Transverse colon (tissue), 4 donors: ENCODE measurements at places on chromosomes 4 and X.

GRCh38 chr4:22850055-22850454 is 157.3 kb downstream of the GBA3 start:
- DNase-seq, result no peak
- H3K27me3 ChIP-seq, result no peaks in the 10 kb centered on the region
- H3K4me1 ChIP-seq, result no peaks in the 10 kb centered on the region
- no peak overlapping the region for H3K27ac ChIP-seq
- H3K36me3 ChIP-seq, result no peaks in the 10 kb centered on the region

- no peaks in the 10 kb centered on the region for H3K4me1 ChIP-seq
- no peak overlapping the region for H3K4me3 ChIP-seq
- H3K36me3 ChIP-seq, result no peaks in the 10 kb centered on the region
- no peak overlapping the region for H3K27ac ChIP-seq
- no peaks in the 10 kb centered on the region for H3K27me3 ChIP-seq
Observed at GRCh38 chr4:114423582-114423981, 175.0 kb upstream of the UGT8 start.

GRCh38 chr4:179128299-179128698 is 1686.1 kb upstream of the AGA start:
- H3K4me1 ChIP-seq, result no peaks in the 10 kb centered on the region
- no peak overlapping the region for H3K27ac ChIP-seq
- H3K36me3 ChIP-seq, result no peaks in the 10 kb centered on the region
- H3K4me3 ChIP-seq, result no peak overlapping the region
- DNase-seq, result no peak

GRCh38 chr4:36325499-36325898 is 44.1 kb downstream of the DTHD1 start:
- DNase-seq, result no peak
- H3K4me3 ChIP-seq, result no peak overlapping the region
- H3K27me3 ChIP-seq, result no peaks in the 10 kb centered on the region
- no peaks in the 10 kb centered on the region for H3K4me1 ChIP-seq

DNA sequence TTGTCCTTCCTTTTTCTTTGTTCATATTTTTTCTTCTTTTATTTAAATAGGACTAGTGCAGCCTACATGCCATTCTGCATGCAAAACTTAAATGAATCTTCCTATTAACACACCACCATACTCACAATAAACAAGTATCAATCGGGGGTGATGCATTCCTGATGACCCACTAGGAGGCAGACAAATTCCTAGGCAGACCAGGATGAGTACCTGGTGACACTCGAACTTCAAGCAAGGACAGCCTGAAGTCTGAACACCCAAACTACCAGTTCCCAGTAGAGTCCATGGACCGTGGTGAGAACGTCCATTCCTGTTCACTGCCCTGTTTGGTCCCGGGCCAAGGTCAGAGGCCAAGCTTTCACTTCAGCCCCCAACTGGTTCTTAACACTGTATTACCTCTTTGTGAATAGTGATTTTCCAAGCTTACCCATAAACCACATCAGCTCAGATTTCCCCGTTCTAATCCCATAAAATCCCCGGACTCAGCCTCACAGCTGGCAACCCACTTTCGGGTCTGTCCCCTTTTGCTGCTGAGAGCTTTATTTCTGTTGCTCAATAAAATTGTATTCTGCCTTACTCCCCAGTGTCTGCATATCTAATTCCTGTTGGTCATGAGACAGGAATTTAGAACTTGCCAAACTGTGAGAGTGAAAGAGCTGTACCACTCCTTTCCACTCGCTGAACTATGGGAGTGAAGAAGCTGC is 1286.6 kb downstream of the FSTL5 start:
- DNase-seq, result no peak
- H3K4me3 ChIP-seq, result no peak overlapping the region
- no peak overlapping the region for H3K27ac ChIP-seq
- no peaks in the 10 kb centered on the region for H3K4me1 ChIP-seq

DNA sequence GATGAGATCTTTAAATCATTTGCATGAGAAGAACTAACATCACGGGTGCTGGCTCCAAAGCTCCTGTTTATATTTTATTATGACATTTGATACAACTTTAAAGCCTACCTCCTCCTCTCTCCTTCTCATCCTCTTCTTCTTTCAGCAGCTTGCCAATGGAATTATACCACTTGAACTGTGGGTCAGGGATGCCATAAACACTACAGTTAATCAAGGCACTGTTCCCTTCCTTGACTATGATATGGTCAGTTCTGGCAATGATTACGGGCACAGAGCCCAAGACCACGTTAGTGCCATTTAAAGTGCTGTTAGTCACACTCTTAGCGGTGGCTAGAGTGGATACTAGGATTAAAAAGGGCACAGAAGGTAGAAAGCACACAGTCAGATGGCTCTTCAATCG is 20.7 kb downstream of the MFAP3L start:
- no peak for DNase-seq
- no peaks in the 10 kb centered on the region for H3K27me3 ChIP-seq
- no peak overlapping the region for H3K4me3 ChIP-seq
- no peaks in the 10 kb centered on the region for H3K4me1 ChIP-seq
- H3K27ac ChIP-seq, result no peak overlapping the region
- H3K36me3 ChIP-seq, result no peaks in the 10 kb centered on the region

DNA sequence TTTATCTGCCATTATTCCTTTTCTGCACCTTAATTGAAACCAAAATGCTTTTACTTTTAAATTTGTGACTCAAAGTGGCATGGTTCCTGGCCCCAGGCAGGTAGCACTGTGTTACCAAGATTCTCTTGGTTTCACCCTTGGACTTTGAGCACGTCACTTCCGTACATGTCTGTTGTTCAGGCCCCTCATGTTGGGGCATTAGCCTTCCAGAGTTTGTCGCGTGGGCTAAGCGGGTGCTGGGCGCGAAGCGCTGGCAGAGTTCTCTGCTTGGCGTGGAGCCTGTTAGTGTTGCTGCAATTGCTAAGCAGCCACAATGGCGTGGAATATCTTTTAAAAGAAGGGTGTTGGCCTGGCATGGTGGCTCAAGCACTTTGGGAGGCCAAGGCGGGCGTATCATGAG is 14.0 kb upstream of the TADA2B start:
- no peak for DNase-seq
- H3K4me1 ChIP-seq, result no peaks in the 10 kb centered on the region
- no peak overlapping the region for H3K27ac ChIP-seq
- no peak overlapping the region for H3K4me3 ChIP-seq
- H3K36me3 ChIP-seq, result no peaks in the 10 kb centered on the region

GRCh38 chr4:115687052-115687755 is 573.8 kb upstream of the NDST4 start:
- no peak overlapping the region for H3K4me3 ChIP-seq
- H3K36me3 ChIP-seq, result no peaks in the 10 kb centered on the region
- no peak overlapping the region for H3K27ac ChIP-seq
